ENCODE measurements at places on chromosomes 2 and 18. TPM values are rescaled to one million over a fixed set of nuclear protein-coding genes. Genes with fewer than 3 reads are reported as not detected.

Gene MAP3K19
- total RNA-seq, result not detected

Gene SULT1C2
- total RNA-seq, result not detected

Gene IL36RN
- total RNA-seq, result 1.9 TPM

Gene MATN3
- total RNA-seq, result 1.0 TPM

Gene SKA1
- total RNA-seq, result 0.26 TPM

Gene SATB2
- 1.6 TPM for total RNA-seq

Gene ANO7
- total RNA-seq, result 0.13 TPM

Measured in bronchial epithelial cell (primary cell).